Heart left ventricle (tissue), 16 donors: ENCODE measurements at places on chromosomes 7 and 10. TPM values are rescaled to one million over a fixed set of nuclear protein-coding genes. Genes with fewer than 3 reads are reported as not detected.

TBX20 gene
- total RNA-seq, result 84.8 TPM

SEMA3A gene
- total RNA-seq, result 6.6 TPM

HMX2 gene
- not detected for total RNA-seq

C10orf90 gene
- not detected for total RNA-seq

PROSER2 gene
- total RNA-seq, result 2.7 TPM

AGAP6 gene
- 4.2 TPM for total RNA-seq

CNNM1 gene
- total RNA-seq, result not detected

SPDYE2 gene
- total RNA-seq, result not detected

ADCY1 gene
- total RNA-seq, result 4.3 TPM

LRRC18 gene
- not detected for total RNA-seq

CRHR2 gene
- total RNA-seq, result 0.77 TPM

THSD7A gene
- 3.3 TPM for total RNA-seq

MBL2 gene
- total RNA-seq, result not detected

CALY gene
- not detected for total RNA-seq

FAM25G gene
- total RNA-seq, result not detected

ZCCHC24 gene
- total RNA-seq, result 44.8 TPM

MSMB gene
- not detected for total RNA-seq

TMUB1 gene
- total RNA-seq, result 24.6 TPM

NUTM2A gene
- 3.3 TPM for total RNA-seq

TEX47 gene
- not detected for total RNA-seq

GNAT3 gene
- total RNA-seq, result not detected

SUGCT gene
- 5.2 TPM for total RNA-seq
